Spleen (tissue), 13 donors: ENCODE measurements at places on chromosomes 3 and 15.

GRCh38 chr3:51937014-51937413 lies 4.7 kb downstream of the RRP9 start:
- DNase-seq: peak; percentile 67

GRCh38 chr3:171935261-171936123 lies 92.3 kb downstream of the TMEM212 start:
- no peak for DNase-seq

GRCh38 chr15:83842281-83842680 lies 188.4 kb downstream of the ADAMTSL3 start:
- no peak for DNase-seq

DNA sequence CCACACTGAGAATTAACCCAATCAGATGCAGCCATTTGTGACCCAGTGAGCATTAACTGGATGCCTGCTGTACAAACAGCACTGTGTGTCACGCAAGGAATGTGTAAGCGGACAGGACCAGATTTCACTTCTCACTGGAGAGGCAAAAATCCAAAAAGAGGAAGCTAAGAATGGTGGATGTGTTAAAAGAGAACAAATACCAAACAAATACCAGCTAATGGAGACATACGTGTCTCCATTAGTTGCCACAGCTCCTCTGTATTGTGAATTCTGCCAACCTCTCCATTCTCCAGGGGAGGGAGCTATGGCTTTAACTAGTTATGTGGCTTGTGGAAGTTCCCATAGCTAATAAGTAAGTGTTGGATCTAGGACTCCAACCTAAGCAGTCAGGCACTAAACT lies 2.6 kb downstream of the LTF start:
- DNase-seq: no peak

DNA sequence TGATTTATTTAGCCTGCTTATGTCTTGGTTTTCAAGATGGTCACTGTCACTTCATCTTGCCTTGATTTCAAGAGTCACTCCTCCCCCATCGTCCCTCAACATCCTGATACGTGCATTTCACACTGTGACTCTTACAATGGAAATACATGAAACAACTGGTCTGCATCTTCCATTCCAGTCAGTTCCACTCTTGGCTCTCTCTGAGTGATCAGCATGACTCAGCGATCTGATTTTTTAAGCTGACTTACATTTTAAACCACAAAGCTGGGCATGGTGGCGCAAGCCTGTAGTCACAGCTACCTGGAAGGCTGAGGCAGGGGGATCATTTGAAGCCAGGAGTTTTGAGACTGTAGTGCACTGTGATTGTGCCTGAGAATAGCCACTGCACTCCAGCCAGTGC lies 271.2 kb upstream of the ROPN1 start:
- no peak for DNase-seq
